ENCODE measurements at places on chromosomes 6 and 20.

GRCh38 chr6:36115412-36115811 is 14.9 kb upstream of the MAPK13 start:
- DNase-seq: no peak

- DNase-seq: peak; percentile 72
Observed at GRCh38 chr20:40160097-40160550, 528.9 kb downstream of the MAFB start.

DNA sequence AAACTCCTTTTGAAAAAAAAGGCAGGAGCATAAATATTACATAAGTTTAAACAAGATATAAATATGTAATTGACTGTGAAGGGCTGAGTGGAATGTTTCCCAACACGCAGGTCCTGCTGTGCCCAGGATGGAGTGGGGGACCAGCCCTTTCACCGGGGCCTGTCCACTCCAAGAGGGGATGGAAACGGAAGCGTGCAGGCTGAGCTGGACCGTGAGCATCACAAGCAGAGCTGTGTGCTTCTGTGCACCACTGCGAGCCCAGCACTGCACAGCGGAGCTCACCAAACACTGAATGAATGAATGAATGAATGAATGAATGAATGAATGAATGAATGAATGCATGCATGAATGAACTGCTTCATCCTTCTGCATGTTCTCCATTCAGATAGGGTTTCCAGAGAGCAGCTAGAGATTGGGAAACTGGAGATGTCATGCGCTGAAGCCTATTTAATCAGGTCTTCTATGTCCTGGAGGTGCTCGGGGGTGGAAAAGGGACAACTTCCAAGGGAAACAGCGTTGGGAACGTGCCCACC is 157.7 kb downstream of the ANKRD60 start:
- no peak for DNase-seq

DNA sequence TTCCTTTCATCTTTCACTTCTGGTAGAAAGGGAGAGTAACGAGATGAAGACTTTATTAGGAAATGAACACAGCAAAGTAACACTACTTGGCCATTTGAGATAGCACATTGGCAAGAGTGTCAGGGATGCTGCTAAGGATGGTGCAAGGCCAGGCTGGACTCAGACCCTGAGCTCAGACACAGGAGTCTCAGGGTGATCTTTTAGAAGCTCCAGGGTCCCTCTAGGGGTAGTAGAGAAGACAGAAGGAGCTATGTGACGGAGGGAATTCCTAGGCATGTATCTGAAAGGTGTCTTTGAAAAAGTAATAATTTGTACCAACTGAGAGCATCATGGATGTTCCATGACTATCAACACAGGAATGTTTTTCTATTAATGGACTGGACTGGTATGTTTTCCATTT is 436.5 kb downstream of the DHX35 start:
- no peak for DNase-seq

DNA sequence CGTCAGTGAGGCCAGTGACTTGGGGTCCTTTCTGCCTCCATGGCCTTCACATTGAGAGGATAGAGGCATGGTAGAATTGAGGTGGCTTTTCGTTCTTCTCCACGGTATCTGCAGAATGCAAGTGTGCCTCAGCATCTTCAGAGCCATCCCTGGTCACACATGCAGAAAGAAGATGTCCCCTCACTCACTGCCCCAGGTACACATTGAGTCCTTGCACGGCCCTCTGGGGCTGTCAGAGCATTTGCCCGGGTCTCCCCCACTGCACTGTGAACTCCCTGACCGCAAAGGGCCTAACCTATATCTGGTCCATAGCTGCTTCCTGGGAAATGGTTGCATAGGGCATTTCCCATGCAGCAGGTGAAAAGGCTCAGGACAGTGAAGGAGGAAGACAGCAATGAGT is 115.7 kb downstream of the SCML4 start:
- no peak for DNase-seq
